ENCODE measurements at places on chromosomes 3 and 15.

GRCh38 chr15:98968576-98968975 lies 39.0 kb downstream of the PGPEP1L start:
- no peak for DNase-seq

DNA sequence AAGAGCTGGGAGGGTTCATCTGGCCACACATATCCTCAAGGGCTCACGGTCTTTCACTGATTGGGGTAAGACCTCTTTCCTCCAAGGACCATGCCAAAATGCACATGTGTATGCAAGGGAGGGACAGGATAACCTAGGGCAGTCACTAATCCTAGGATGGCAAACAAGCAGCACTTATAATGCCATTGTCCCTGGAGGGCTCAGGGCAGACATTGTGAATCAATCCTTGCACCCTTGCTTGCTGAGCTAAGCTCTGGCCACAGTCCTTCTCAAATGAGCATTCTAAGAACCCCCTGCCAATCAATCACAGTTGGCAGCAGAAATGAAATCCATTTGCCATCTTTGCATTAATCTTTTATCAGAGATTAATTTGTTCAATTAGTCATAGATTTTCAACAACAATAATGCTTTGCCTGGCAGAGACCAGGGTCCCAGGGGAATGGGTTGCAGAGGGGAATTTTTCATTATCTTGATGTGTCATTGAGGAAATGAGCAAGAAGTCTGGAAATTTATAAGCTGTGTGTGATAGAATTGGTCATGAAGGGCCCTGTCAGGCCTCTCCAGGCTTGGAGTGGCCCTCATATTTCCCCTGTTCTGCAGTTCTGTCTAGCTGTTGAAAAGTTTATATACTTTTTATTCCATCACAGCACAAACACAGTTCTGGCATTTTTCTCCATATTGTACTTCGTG lies 57.2 kb upstream of the KY start:
- DNase-seq = no peak

- no peak for DNase-seq
Observed at GRCh38 chr15:75672646-75673425, 25.1 kb downstream of the SNX33 start.

DNA sequence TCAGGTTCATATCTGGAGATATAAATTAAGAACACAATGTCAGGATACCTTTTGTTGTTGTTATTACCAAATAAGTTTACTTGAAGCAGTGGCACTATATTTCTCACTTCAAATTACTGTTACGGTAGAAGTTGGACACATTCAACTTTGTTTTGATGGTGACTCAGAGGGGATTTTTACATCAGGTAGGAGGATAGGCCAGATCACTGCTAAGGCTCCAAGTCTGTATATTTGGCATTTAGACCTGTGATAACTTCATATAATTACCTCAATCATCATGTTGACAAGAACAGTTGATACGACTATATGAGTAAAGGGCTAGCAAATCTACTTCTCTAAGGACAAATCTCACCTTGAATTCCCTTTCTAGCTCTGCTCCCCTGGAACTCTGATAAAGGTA lies 15.6 kb downstream of the LZTFL1 start:
- no peak for DNase-seq

- DNase-seq = no peak
Observed at GRCh38 chr15:38842226-38842625, 277.6 kb upstream of the RASGRP1 start.

GRCh38 chr3:71551311-71551919 lies 32.1 kb downstream of the FOXP1 start:
- peak; percentile 59 for DNase-seq

GRCh38 chr3:12180631-12181030 lies 21.9 kb upstream of the TIMP4 start:
- no peak for DNase-seq

GRCh38 chr3:118932822-118933558 lies 101.7 kb downstream of the IGSF11 start:
- no peak for DNase-seq

- DNase-seq = no peak
Observed at GRCh38 chr15:64151727-64152506, at the start of gene SNX22. SNX22 (plus strand) TSS chr15:64151731; CDS start chr15:64151776, 45 bp downstream.

GRCh38 chr3:158906749-158907148 lies 104.9 kb downstream of the MFSD1 start:
- DNase-seq = no peak

GRCh38 chr3:113514265-113514769 lies 639 bp downstream of the SPICE1 start:
- DNase-seq = no peak

- no peak for DNase-seq
Observed at GRCh38 chr3:79159736-79160135, 608.1 kb downstream of the ROBO1 start.

- DNase-seq = no peak
Observed at GRCh38 chr15:67085237-67085817, 19.9 kb downstream of the SMAD3 start.

DNA sequence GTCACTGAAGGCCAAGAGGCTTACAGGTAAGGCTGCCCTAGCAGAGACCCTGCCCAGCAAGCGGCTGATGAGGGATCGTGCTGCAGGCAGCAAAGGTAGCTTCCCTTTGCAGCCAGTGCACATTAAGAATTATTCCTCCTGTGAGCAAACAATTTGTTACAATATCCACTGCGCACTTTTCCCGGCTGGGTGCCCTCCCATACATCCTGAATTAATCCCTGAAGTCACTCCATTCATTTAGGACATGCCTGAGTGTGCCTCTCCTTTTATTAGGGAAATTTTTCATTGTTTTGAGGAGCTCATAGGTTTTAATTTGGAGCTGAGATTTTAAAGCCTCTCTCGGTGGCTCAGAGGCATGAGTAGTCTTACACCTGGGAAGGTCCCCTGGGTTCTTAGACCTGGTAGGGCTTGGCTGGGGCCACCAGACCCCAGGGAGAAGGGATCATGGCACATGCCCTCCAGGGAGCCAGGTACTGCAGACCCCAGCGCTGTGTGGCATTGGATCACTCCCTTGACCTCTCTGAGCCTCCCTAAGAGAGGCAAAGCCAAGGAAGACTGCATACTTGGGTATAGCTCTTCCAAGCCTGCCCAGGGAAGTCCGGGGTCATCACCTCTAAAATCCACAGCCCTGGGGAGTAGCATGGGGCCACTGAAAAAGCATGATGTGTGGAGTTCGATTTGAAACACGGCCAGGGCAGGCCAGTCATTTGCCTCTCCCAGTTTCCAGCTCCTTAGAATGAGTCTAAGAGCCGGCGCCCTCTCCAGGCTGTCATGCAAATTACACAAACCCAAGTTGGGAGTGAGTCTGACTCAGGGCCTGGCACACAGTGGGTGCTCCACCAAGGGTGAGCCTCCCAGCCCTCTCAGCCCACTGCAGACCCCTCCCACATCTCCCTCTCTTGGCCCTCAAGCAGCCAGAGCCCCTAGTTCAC lies 151.9 kb upstream of the LINGO1 start:
- no peak for DNase-seq

- DNase-seq = no peak
Observed at GRCh38 chr3:53890726-53891475, 758 bp downstream of the SELENOK start.

DNA sequence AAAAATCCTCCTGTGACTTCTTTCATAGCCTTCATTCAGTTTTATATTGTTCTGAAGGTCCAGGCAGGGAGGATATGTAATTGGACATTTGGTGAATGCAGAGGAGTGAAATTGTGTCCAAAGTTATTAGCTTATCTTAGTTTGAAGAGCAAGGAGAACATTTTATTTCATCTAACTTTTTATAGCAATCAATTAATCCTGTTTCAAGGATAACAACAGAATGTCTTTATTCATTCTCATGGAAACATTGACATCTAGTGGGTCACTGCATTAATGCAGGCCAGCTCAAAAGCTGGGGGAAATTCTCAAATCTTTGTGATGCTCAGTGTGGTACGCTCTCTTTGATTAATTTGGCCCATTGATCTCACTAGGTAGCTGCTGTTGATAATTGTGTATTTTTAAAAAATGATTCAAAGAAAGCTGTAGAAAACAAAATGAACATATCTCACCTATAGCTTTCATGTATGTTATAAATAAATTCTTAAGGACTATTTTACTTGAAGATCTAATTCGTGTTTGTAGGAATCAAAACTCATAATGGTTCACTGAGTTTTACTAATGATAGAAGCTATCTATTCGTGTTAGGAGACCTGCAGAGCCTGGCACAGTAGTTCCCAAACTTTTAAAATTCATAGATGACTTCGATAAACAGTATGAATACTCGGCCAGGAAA lies 150.8 kb upstream of the KCNMB2 start:
- DNase-seq = peak; percentile 1

- DNase-seq = no peak
Observed at GRCh38 chr3:157354254-157354653, 82.4 kb upstream of the PTX3 start.

GRCh38 chr15:54687628-54688027 lies 509.1 kb downstream of the RSL24D1 start:
- no peak for DNase-seq

GRCh38 chr3:136860541-136860940 lies 1.5 kb upstream of the NCK1 start:
- no peak for DNase-seq

- no peak for DNase-seq
Observed at GRCh38 chr15:95842576-95842975, 487.9 kb upstream of the NR2F2 start.

Measured in NCI-H1048 (cell line).